ENCODE measurements at places on chromosomes 11 and 22.

DNA sequence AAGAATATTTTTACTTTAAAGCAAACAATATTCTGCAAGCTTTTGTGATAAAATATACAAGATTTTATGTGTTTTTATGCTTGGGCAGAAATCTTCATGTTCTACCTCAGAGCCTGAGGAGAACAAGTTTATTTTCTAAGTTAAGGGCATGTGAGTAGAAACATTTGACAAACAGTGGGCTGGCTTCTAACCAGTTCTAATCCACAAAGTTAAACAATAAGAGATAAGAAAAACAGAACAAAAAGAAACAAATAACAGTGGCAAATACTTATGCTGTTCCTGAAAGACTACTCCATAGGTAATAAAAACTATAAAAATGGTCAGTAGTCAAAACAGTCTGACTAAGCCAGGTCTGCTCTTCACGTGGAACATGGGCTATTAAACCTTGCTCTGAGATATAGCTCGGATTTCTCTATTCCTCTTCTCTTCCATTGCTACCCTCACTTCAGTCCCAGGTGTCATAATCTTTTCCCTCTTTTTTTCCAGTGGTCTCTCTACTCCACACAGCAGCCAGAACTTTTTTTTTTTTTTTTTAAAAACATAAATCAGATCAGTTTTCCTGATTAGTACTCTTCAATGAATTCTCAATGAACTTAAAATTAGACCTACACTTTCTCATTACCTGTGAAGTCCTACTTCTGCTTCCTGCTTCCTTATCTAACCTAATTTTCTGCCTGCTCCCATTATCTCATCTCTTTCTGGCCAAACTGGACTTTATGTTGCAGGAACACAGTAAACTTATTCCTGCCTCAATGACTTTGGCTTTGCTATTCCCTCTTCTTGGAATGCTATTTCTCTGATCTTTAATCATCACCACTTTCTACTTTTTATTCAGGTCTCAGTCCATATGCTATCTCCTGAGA, 671.1 kb upstream of the CCDC90B start:
- DNase-seq = no peak

DNA sequence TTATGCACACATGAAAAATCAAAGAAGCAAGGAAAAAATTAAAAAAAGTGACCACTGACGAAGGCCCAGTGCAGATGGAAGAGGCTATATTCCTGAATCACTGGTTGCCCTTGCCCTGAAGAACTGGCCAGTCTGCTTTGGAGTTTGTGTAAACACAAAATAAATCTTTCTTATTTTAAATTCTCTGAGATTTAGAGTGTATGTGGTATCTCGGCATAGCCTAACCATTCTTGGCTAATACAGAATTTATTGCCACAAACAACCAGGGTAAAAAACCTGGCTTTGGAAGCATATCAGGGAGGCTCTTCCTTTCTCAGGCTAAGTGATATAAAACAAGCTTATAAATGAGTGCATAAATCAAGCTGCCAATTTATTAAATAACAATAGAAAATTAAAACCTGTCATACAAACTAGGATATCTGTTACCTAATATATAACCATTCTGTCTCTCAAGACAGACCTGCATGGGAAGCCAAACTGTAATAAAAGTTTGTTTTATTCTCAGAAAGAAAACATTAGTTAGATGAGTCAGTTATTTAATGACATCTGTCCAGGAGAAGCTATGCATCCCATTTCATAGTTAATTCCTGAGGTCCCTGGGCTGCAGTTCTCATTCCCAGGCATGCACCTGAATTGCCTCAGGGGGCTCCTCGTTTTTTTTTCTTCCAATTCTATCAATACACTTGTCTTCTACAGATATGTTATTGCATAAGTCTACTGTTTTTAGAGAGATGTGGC, 6.1 kb upstream of the TMEM135 start:
- no peak for DNase-seq

DNA sequence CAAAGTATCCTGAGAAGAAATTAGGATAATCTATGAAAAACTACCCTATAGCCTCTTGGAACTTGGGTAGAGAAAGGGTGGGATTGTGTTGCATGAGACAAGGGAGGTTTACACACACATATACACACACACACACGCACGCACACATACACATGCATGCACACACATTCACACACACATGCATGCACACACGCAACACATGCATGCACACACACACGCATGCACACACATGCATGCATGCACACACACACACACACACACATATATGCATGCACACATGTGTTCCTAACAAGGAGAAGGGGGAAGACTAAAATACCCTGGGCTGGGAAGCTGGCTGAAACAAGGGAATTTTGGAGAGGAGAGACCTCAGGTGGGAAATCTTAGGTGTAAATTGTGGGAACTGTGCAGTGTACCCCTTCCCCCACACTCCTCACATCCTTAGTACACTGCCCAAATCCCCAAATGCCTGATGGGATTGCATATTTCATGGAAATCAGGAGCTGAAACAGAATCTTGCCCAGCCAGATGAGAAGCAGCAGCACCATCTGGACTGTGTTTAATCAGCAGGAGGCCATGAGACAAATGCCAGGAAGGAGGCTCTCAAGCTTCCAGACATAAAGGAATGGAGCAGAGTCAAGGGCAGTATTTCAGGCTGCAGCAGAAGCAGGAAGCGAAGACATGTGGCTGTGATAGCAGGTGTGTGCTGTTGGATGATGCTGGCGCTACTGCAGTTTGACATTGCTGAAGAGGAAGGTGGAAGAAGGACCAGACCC, 14.6 kb upstream of the POLD3 start:
- no peak for DNase-seq

GRCh38 chr22:19941365-19942082, at the start of the genes COMT and TXNRD2:
TSS of gene COMT (plus strand) at chr22:19941772. CDS start at chr22:19962527, 20,755 bp downstream.
TSS of gene TXNRD2 (minus strand) at chr22:19941818. CDS start at chr22:19941803, 15 bp downstream.
- no peak for DNase-seq

DNA sequence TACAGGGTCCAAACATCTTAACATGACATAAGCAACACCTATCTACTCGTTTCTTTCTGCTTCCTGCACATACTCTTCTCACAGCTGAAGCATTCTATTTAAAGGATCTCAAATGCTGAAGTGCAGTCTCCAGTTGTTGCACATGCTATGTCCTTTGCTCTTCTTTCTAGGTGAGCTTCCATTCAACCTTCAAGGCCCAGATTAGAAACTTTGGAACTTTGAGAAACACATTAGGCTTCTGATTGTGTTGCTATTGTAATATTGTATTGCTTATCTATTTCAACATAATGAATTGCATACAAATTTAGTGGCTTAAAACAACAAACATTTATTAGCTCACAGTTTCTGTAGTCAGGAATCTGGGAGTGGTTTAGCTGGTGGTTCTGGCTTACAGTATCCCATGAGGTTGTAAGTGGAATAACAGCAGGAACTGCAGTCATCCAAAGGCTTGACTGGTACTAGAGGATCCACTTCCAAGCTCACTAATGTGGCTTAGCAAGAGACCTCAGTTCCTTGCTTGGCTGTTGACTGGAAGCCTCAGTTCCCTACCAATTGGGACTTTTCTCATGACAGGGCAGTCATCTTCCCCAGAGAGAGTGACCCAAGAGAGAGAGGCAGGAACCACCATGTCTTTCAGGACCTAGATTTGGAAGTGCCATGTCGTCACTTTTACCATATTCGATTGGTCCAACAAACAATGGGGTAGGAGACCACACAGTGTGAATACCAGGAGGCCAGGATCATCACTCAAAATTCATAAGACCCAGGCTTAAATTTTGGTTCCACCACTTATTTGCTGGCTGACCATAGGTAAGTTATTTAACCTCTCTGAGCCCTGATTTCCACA, 27.2 kb upstream of the RASSF10 start:
- no peak for DNase-seq

- DNase-seq = no peak
Measured at GRCh38 chr11:128559496-128560103, 27.8 kb downstream of the ETS1 start.

GRCh38 chr11:64788321-64789215, 10.2 kb upstream of the SF1 start:
- no peak for DNase-seq
